BJ (cell line): ENCODE measurements at places on chromosomes 5 and 9.

DNA sequence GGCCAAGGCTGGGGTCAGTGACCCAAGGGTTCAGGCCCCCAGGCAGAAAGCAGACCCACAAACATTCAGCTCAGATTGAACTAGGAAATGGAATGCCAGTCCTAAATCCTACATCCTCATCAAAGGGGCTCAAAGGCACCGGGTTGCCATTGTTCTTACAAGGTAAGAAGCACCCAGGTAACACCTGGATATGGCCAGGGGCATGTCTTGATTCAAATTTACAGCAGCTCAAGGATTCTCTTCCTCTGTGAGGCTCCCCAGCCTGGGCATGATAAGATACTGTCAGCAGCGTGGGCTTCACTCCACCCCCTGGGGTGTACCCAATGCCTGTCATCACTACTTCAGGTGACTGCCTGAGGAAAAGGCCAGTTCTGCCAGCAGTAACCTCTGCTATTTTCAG, 92.1 kb upstream of the FSTL4 start:
- no peak for DNase-seq

GRCh38 chr9:76161106-76161505, 233.1 kb downstream of the RFK start:
- no peak for DNase-seq

GRCh38 chr9:129687391-129687790, 21.9 kb downstream of the PRRX2 start:
- no peak for DNase-seq

GRCh38 chr9:126564716-126565115, 49.0 kb upstream of the LMX1B start:
- no peak for DNase-seq

DNA sequence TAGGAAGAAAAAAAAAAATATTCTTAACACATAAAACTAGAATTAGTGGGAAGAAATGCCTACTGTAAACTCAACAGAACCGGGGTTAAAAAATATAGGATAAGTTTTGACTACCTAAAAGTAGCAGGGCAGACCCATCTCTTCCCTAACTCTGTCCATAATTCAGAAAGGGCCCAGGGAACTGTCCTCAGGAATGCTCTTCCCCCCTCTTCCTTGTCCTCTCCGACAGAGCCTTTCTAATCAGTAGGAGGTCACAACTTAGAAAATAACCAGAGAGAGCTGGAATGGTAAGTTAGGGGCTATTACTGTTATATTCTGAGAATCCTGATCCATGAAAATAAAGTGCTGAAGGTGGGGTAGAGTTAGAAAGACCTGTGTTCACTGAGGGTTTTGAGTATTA, 22.2 kb downstream of the PIK3R1 start:
- DNase-seq, result no peak

DNA sequence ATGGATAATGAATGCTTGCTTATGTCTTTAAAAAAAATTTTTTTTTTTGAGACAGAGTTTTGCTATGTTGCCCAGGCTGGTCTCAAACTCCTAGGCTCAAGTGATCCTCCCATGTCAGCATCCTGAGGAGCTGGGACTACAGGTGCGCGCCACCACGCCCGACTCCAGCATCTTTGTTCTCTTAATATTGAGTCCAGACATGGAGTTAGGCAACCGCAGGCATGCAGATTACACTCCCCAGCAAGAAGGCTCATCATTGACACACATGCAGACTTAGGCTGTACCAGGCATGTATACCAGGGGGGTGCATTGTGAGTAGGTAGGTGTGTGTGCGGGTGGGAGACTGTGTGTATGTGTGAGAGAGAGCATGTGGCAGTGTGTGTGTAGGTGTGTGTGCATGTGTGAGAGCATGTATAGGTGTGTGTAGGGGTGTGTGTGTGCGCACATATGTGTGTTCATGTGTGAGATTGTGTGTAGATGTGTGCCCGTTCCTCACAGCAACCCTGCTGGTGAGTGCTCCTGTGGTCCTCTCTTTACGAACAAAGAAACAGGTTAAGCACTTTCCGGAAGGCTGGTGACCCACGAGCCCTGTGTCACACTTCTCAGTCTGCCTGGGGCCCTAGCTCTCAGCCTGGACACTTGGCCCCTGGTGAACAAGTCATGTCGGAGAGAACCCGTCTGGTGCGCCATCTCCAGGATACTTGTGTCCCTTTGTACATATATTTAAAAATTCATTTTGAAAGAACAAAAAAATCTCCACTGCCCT, 6.2 kb downstream of the OBP2B start:
- no peak for DNase-seq

DNA sequence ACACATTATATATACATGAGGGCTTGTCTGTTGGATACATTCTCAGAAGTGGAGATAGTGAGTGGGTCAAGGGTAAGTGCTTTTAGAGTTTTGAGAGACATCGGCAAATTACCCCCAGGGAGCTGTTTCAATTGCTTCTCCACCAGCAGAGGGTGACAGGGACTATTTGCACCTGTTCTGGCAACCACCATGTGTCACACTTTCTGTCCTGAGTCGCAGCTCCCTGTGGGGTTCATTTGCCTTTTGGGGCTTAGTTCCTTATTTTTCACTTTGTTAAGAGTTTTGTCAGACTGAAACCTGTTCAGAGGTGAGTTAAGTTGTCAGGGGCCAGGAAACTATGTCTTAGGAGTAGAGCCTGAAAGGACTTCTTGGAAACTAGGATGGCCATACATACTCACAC, 20.1 kb upstream of the SLC36A1 start:
- no peak for DNase-seq

- no peak for DNase-seq
These were observed 89.8 kb upstream of the RPS23 start for GRCh38 chr5:82367930-82368329.

DNA sequence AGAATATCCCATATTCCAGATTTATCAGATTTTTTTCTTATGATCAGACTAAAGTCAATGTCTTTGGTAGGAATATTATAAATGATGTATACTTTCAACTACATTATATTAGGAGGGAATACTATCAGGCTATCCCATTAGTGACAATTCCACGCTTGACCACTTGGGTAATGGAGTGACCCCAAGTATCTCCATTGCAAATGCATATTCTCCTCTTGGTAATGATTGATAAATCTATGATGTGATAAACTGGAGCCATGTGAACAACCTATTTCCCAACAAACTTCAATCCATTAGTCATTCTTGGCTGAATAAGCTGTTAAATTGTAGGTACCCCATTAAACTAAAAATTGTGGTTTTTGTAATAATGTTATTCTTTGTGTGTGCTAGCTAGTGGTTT, 12.2 kb upstream of the MPDZ start:
- DNase-seq, result no peak

- no peak for DNase-seq
These were observed 47.8 kb downstream of the RNF145 start for GRCh38 chr5:159161361-159162214.

- no peak for DNase-seq
These were observed 108.7 kb upstream of the NFIL3 start for GRCh38 chr9:91532325-91532724.
